Fibroblast of the aortic adventitia (primary cell): ENCODE measurements at places on chromosomes 13 and 19. TPM values are rescaled to one million over a fixed set of nuclear protein-coding genes. Genes with fewer than 3 reads are reported as not detected.

SBK2 gene
- not detected in 2 replicates for total RNA-seq

LILRB3 gene
- total RNA-seq = not detected in 2 replicates

ZNF440 gene
- 6.6 and 12.7 TPM in 2 replicates for total RNA-seq

GPC6 gene
- total RNA-seq = 76.9 and 92.6 TPM in 2 replicates

TMEM59L gene
- 1.2 and 2.2 TPM in 2 replicates for total RNA-seq

CYP4F2 gene
- not detected in 2 replicates for total RNA-seq

KANK3 gene
- 0.09 and 0.16 TPM in 2 replicates for total RNA-seq

SYNE4 gene
- total RNA-seq = not detected in 2 replicates

SRRM5 gene
- 0.09 TPM in 1 of 2 replicates, not detected in the other for total RNA-seq

EFNB2 gene
- 3.4 and 5.5 TPM in 2 replicates for total RNA-seq

PNMA8C gene
- not detected in 2 replicates for total RNA-seq

ZNF865 gene
- 0.08 and 1.5 TPM in 2 replicates for total RNA-seq

ZNF888 gene
- 0.82 and 4.7 TPM in 2 replicates for total RNA-seq

ATP1A3 gene
- not detected in 2 replicates for total RNA-seq

FPR3 gene
- not detected in 2 replicates for total RNA-seq

IZUMO4 gene
- total RNA-seq = 0.16 and 1.4 TPM in 2 replicates

ZNF560 gene
- 0.09 and 0.16 TPM in 2 replicates for total RNA-seq

LILRB5 gene
- total RNA-seq = not detected in 2 replicates

GPR183 gene
- total RNA-seq = not detected in 2 replicates

CCDC70 gene
- not detected in 2 replicates for total RNA-seq

LGALS13 gene
- not detected in 2 replicates for total RNA-seq

CLEC4G gene
- total RNA-seq = not detected in 2 replicates

FLT3 gene
- not detected in 2 replicates for total RNA-seq

NLRP4 gene
- total RNA-seq = not detected in 2 replicates

PRR20D gene
- total RNA-seq = not detected in 2 replicates

ATP4B gene
- total RNA-seq = not detected in 2 replicates

IGFL4 gene
- 0.27 and 0.74 TPM in 2 replicates for total RNA-seq

ZNF506 gene
- 7.1 and 14.8 TPM in 2 replicates for total RNA-seq
